Fibroblast of upper back skin (primary cell): ENCODE measurements at places on chromosomes 2 and 18.

- no peak for DNase-seq
Measured at GRCh38 chr2:165958313-165958960, 4.9 kb upstream of the TTC21B start.

DNA sequence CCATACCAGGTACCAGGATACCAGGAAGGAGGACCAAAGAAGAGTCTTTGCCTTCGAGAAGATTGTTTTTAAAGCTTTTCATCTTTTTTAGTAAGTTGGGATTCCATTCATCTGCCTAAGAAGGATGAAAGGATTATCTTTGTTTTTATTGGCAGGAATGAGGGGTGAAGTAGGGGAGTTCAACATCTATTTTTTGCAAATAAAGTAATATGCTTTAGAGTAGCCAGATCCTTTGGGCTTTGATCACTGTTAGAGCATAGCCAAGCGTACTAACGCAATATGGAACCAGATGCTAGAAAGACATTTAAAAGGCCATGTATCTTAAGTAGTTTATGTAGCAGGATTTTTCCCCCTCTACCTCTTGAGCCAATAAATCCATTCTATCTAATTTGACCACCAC is 133.0 kb downstream of the PRPF40A start:
- peak; percentile 69 for DNase-seq

DNA sequence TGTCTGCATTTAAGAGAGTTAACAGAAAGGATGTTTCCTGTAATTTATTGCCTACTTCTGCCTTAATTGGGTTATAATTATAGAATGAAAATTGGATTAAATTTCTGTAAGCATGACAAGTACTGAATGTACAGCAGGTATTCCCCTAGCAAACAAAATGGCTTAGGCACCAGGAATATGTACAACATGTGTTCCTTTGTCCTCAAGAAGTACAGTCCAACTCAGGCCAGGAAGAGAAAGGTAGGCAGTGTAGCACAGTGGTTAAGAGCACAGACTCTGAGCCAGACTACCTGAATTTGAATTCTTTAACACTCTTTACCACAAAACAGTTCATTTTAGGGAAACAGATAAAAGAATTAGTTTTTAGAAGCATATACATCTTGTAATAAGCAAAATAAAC is 43.1 kb downstream of the COX7A2L start:
- DNase-seq: no peak

GRCh38 chr2:233929352-233930022 is 12.3 kb downstream of the TRPM8 start:
- no peak for DNase-seq

GRCh38 chr2:197001921-197002320 is 75.4 kb upstream of the PGAP1 start:
- no peak for DNase-seq

DNA sequence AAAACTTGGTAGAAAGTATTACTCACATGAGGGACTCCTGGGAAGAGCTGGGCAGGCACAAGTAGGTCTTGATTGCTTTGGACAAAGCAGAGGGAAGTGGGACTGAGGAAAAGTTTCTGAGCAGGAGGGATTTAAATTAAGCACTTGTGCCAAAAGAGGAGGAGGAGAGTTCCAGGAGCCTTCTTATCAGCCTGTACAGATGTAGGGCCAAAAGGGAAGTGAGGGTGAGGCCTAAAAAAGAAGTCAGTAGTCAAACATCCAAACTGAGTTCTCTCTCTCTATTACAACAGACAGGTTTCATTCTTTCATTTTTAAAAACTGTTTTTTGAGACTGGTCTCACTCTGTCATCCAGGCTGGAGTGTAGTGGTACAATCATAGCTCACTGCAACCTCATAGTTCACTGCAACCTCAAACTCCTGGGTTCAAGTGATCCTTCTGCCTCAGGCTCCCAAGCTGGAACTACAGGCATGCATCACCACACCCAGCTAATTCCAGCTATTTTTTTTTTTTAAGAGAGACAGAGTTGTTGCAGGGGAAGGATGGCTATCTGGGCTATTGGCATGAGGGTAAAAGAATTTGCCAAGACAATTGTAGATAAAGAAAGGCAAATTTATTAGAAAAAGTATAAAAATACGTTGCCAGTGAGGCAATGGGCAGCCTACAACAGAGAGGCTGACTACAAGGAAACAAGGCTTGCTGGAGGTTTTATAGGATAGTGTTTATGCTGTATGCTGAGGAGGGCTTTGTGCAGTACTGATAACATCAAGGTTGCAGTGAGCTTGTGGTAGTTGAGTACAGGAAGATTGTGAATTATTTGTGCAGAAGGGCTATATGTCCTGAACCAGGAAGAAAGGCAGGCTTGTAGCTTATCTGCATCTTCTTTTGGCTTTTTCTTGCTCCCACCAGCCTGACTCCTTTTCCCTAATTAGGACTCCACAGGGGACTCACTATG is 29.0 kb downstream of the CFAP210 start:
- DNase-seq: no peak

- DNase-seq: no peak
Measured at GRCh38 chr2:81181845-81182244, 877.3 kb upstream of the LRRTM1 start.

DNA sequence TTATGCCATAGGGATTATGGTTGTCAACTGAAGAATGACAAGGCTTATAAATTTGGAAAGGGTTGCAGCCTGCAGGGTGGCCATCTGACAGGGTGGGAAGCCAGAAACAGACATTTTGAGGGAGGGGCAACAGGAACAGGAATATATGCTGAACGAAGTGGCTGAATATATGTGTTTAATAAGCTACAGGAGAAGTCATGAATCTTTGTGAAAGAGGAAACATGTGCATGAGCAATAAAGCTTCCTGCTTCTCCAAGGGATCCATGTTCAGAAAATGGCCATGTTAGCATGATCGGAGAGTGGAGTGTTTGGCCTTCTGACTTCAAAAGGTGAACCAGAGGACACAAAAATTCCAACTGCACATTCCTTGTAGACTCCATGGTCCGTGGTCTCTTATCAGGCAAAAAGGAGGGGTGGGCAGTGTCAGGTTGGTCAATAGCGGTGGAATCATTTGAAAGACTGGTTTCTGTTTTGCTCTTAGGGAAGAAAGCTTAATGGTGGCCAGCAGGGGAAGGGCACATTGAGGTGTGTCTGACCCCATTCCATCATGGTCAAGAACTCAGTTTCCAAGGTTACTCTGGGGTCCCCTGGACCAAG is 144.1 kb downstream of the SOCS6 start:
- DNase-seq: no peak

- no peak for DNase-seq
Measured at GRCh38 chr2:166468124-166469024, 25.7 kb downstream of the SCN7A start.

DNA sequence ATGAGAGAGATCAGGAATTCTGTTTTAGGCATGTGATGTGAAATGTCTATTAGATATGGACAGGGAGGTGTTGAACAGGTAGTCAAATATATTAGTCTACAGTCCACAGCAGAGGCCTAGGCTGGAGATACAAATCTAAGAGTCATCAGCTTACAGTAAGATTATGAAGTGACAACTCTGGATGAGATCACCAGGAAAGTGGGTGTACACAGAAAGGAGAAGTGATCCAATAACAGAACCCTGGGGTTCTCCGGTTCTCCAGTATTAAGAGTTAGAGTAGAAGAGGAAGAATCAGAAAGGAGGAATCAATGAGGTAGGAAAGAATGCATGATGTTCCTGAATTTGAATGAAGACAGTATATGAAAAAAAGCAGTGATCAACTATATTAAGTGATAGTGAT is 362.3 kb downstream of the FIGN start:
- DNase-seq: no peak

- DNase-seq: no peak
Measured at GRCh38 chr18:57856557-57857280, 53.6 kb upstream of the ATP8B1 start.

DNA sequence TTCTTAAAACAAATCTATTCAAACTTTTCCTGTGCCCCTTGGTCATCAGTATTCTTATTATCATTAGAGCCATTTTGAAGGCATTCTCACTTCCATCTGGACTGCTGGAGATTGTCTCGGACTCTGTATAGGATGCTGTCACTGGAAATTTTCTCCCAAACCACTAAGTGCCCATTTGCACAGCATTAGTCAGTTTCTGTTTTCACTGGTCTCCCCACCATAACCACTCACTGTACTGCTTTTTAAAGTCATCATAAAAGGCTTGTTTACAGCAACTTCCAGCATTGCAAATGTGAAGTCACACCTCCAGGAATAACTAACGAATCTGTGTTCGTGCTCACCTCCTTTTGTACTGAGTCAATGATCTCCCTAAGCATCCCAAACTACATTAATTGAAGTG is 150.9 kb upstream of the SERTAD2 start:
- no peak for DNase-seq

DNA sequence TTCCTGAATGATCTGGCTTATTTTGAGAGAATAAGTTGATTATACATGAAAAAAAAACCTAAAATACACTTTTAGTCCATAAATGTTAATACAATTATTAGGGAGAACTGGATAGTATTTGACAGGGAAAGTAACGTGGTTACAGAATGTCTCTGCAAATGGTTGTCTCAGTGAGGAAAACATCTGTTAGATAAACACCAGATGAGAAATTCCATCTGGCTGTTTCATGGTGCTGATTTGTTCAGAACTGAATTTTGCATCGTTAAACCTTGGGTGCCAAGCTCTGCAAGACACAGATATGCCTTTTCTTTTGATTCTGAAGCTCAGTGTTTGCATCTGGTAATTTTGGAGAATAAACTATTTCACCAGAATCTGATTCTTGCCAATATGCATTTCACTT is 90.4 kb downstream of the SCN3A start:
- peak; percentile 57 for DNase-seq

DNA sequence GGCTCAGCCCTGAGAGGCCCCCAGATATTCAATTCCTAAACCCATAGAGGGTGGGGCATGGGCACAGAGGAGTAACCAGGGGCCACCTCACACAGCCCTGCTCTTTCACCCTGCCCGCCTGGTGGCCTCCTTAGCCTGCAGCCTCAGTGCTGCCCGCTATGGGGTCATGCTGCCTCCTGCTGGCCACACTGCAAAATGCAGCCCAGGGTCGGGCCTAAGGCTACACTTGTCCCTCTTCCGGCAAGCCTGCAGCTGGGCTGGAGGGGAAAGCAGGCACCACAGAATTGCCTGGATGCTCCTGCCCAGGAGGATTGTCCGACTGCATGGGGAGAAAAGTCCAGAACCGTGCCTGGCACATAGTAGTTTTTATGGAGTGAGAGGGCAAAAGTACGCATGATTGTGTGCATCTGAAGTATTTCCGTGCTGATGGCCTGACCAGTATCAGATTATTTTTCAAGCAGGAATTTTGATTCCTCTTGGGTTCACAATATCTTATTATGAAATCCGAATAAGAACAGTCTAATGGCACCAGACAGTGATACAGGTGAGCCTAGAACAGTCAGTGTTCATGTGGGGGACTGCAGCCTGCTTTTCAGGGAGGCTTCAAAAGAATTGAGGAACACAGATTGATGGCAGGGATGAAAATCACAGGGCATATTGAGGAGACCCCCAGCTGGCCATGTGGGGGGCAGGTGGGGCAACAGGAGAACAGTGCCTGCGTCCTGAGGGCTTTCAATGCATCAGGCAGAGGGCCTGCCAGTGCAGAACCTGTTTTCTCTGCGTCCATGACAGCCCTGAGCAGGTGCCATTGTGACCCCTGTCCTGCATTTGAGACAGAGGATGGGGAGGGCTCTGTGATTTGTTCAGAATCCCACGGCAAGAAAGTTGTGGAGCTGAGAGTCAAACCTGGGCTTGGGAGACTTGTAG is 51.2 kb upstream of the ALPP start:
- DNase-seq: peak; percentile 28

- peak; percentile 29 for DNase-seq
Measured at GRCh38 chr2:143841935-143842334, 678.0 kb downstream of the ZEB2 start.

DNA sequence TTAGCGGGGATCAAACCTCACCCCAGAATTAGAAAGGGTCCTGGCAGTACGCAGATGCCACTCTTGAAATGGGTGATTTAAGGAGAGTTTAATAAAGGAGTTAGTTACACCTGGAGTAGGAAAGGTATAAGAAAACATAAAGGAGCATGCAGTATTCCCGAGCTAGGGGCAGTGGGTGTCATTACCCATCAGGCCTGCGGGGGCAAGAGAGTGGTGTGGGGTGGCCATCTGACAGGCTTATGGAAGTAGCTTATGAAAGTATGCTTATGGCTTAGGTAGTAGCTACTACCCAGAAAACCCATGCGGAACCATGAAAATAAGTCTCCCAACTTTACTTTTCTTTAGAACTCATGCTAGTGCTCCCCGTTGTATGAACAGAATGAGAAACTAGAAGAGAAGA is 568.9 kb upstream of the ACVR2A start:
- no peak for DNase-seq

GRCh38 chr2:172674968-172675303 is 60.7 kb upstream of the RAPGEF4 start:
- DNase-seq: no peak

- DNase-seq: no peak
Measured at GRCh38 chr18:7784171-7784570, 217.1 kb downstream of the PTPRM start.

- DNase-seq: no peak
Measured at GRCh38 chr18:61984349-61984748, 91.5 kb upstream of the RNF152 start.

GRCh38 chr2:159095813-159096212 is 127.4 kb downstream of the TANC1 start:
- DNase-seq: no peak

GRCh38 chr18:35060122-35060815 is 19.1 kb downstream of the MAPRE2 start:
- no peak for DNase-seq

DNA sequence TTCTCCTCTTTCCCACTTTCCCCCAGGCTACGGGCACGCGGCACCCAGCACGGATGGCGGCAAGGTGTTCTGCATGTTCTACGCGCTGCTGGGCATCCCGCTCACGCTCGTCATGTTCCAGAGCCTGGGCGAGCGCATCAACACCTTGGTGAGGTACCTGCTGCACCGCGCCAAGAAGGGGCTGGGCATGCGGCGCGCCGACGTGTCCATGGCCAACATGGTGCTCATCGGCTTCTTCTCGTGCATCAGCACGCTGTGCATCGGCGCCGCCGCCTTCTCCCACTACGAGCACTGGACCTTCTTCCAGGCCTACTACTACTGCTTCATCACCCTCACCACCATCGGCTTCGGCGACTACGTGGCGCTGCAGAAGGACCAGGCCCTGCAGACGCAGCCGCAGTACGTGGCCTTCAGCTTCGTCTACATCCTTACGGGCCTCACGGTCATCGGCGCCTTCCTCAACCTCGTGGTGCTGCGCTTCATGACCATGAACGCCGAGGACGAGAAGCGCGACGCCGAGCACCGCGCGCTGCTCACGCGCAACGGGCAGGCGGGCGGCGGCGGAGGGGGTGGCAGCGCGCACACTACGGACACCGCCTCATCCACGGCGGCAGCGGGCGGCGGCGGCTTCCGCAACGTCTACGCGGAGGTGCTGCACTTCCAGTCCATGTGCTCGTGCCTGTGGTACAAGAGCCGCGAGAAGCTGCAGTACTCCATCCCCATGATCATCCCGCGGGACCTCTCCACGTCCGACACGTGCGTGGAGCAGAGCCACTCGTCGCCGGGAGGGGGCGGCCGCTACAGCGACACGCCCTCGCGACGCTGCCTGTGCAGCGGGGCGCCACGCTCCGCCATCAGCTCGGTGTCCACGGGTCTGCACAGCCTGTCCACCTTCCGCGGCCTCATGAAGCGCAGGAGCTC is 35.4 kb downstream of the KCNK3 start:
- DNase-seq: peak; percentile 27
